Mesenchymal stem cell (in vitro differentiated cells and primary cell): ENCODE measurements at places on chromosomes 11 and 22.

DNA sequence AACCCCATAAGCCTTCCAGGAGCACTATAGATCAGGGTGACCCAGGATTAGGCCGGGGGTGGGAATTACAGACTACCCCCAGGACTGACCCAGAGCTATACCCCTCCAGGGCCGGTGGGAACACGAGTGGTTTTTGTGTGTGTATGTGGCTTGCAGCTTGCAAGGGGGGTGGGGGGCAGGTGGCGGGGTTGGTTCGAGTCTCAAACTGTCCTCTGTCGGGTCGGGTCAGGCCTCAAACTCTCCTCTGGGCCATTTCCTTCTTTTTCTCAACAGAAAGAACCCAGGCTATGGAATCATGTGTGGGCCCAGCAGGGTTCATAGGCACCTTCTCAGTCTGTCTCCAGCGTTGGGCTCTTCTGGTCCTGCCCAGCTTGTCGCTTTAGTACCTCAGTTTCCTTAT lies 58.4 kb downstream of the BCR start:
- no peak for DNase-seq

- DNase-seq = peak; percentile 68
Observed at GRCh38 chr22:39212721-39213376, 31.9 kb downstream of the PDGFB start.

DNA sequence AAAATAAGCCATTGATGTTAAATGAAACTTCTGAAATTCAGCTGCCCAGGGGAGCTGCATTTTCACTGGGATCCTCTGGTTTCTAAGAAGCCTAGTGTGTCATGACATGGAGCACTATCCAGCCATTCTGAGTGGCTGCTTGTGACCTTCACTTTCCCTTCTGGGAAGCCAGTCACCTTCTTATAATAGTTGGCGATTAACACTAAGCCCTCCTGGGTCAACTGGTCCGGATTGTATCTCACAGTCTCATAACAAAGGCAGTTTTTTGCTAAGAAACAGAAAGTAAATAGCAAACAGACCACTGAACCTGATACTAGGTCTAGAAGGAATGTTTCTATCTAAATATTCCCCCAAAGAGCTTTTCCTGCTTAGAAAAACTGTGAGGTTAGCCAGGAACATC lies 7.9 kb downstream of the CSRP3 start:
- peak; percentile 26 for DNase-seq

- DNase-seq = peak; percentile 65
Observed at GRCh38 chr11:64787526-64788320, 9.4 kb upstream of the SF1 start.

DNA sequence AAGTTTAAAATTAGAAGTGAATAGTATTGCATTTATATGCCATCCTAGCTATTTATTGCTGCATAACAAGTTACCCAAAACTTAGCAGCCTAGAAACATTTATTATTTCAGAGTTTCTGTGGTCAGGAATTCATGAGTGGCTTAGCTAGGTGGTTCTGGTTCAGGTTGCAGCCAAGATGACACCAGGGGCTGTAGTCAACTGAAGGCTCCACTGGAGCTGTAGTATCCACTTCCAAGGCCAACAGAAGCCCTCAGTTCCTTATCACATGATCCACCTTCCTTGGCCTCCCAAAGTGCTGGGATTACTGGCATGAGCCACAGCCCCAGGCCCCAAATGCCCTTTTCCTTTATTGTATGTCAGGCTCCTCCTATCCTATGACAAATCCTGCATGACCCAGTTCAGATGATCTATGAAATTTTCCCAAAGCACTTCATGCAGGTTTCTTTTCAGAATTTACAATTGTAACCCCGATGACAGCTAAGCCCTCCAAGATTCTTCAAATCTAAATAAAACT lies 6.1 kb upstream of the ALG8 start:
- no peak for DNase-seq

GRCh38 chr11:11842421-11843008 lies 743 bp downstream of the USP47 start:
- DNase-seq = peak; percentile 93

DNA sequence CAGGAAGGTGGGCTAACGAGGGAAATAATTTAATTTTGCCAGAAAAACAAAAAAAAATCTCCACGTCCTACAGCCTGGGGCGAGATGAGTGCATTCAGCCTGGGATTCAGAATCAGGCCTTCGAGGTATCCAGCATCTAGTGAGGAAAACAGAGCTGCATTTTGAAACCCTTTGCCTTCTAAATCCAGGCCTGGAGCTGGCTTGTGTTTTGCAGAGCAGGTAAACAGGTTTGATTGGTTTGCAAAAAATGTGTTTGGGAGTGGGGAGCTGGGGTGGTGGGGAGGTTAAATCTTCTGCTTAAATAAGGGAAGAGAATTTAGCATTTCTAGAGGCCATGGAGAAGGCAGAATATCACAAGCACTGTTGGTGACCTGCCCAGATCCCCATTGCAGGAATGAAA lies 29.7 kb upstream of the RASD2 start:
- DNase-seq = no peak

DNA sequence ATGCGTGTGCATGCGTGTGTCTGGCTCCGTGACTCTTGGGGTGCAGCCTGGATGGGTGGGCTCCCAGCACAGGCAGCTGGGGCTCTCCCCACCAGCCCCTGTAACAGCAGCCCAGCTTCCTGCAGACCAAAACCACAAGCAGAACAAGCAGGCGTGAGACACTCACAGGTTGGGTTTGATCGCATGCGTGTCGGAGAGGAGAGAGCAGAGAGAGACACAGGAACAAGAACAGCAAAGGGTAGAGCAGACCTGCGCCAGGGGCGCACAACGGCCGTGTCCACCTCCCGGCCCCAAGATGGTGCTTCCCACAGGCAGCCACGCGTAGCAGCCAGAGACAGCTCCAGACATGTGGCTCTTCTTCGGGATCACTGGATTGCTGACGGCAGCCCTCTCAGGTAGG lies at the start of gene CD6:
Gene CD6, plus strand, starts transcription at position 161 of the 400 bp plus-strand sequence. Its CDS starts 186 bp downstream, at position 347.
- no peak for DNase-seq

DNA sequence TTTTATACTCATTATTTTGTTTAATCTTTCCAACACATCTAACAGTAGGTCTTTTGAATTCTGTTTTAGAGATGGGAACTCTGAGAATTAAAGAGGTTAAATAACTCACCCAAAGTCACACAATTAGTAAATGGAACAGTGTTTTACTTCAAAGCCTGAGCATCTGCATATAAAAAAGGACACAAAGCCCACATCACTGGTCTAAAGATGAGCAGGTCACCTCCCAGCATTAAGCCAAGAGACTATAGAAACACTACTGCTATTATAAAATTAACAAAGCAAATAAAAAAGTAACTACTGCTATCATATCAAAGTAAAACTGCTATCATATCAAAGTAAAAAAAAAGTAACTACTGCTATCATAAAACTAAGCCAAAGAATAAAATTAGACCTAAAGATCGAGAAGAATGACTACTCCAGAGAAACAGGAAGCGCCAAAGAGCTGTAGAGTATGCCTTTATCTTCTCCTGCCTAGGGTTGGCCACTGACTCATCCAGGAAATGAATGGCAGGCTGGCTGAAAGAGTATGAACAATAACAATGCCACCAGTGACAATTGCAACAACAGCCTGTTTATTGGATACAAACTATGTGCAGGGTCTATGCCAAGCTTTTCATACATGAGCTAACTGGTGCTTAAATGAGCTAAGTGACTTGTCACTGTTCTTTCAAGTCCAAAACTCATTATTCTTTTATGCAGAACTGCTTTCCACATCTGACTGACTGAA lies 1153.0 kb upstream of the TENM4 start:
- peak; percentile 80 for DNase-seq

DNA sequence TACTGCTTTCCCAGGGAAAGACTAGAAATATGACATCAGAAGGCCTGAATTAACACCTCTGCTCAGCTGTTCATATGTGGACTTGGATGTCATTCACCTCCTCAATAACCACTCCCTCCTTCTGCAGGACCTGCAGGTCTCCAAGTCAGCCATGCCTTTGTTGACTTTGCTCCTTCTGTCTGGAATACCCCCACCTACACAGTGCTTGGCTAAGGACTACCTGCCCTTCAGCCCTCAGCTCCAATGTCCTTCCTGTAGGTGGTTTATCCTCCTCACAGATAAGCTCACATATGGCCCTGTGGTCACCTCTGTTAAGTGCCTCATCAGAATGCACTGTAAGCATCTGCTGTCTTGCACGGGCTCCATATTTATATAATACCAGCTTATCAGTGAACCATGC lies 26.4 kb upstream of the FAT3 start:
- DNase-seq = no peak

DNA sequence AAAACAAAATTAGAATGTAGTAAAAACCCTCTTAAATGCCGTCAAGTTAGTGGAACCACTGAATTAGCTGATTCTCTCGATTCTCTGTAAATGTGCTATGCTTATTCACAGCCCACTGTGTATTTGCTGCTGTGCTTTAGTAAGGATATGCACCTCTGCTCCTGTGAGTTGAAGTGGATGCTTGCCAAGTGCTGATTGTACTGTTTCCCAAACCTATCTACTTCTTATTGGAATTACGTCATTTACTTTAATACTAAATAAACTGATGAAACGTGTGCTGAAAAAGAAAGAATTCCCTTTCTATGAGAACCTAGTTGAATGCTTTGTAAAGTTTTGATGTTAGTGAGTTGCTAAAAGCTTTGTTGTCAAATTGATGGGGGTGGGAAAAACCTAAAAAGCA lies 158.4 kb downstream of the LRRC4C start:
- no peak for DNase-seq

DNA sequence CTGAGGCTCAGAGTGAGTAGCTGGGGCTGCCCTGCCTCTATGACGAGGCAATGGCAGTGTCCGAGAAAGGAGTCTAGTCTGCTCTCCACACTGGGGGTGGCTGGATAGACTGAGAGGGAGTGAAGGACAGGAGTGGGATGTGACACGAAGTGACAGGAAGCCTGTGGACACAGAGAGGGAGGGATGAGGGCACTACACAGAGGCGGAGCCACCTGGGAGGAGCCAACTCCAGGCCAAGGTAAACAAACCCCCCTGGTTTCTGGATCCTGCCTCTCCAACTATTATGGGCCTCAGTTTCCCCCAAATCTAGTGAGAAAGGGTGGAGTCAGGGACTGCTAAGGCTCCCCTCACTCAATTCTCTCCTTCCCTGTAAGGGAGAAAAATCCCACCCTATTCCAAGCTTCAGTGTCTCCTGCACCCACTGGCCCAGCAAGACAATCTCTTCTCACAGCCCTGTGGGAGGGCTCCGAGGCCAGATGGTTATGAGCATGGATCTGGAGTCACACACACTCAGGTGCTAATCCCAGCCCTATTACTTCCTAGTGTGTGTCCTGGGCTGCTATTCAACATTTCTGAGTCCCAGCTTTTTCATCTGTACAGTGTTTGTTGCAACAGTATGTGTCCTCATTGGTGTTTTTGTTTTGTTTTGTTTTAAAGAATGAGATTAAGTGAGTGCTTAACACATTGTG lies 24.9 kb downstream of the ASPHD2 start:
- no peak for DNase-seq

DNA sequence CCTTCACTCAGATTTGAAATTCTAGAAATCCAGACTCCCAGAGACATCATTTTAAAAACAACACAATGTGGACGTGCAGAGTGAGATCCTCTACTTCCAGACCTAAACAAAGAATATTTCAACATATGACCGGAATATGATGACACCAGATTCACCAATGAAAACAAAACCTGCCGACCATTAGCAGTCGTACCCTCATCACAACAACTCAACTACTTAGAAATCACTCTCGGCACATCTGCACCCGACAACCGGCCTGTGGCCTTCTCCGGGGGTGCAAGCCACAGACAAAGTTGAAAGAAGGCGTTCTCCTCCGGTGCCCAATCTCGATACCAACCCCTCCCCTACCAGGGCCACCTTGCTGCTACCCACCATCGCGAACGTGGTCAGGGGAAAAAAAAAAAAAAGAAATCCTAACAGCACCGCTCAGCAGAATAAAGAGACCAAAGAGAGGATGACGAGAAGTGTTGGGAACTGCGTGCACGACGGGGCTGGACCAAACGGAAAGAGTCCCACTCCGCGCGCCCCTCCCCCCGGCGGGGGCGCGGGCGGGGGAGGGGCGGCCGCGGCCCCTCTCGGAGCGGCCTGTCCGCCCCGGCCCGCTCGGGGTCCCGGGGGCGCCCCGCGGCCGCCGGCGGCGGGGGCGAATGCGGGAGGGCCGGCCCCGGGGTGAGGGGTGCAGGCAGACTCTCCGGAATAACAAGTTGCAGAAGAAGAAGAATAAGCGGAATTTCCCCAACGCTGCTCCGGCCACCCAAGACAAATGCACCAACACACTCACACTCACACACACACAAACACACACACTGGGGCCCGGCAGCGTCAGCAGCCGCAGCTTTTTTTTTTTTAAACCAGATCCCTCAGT lies 1.7 kb downstream of the PHF21A start:
- peak; percentile 91 for DNase-seq

- no peak for DNase-seq
Observed at GRCh38 chr11:623999-624704, 603 bp downstream of the CDHR5 start.

GRCh38 chr11:611001-611996 lies 4.5 kb downstream of the IRF7 start:
- no peak for DNase-seq

DNA sequence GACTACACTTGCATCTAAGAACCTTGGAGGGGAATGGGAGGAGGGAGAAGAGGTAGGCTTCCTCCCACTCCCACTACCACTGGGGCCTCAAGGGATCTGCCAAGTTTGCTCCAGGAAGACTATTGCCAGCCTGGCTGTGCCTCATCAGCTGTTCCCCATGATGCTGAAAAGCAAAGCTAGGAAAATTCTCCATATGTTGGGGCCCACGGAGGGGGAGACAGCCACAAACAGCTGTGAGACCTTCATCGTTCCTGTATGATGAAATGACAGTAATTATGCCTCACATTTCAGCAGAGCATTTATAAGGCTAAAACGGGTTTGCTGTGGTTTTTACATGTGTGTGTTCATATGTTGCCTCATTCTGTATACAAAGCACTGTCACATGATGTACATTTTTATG lies 6.7 kb downstream of the DSCAML1 start:
- DNase-seq = no peak

- DNase-seq = no peak
Observed at GRCh38 chr11:34348096-34348495, 9.7 kb downstream of the ABTB2 start.

GRCh38 chr11:7577291-7578190 lies 63.7 kb downstream of the PPFIBP2 start:
- peak; percentile 85 for DNase-seq

- no peak for DNase-seq
Observed at GRCh38 chr11:69644962-69645675, 4.2 kb downstream of the CCND1 start.

- DNase-seq = peak; percentile 71
Observed at GRCh38 chr11:67372993-67373647, at the start of gene CLCF1. TSS of gene CLCF1 (minus strand) at chr11:67373598. CDS start at chr11:67373539, 59 bp downstream.

GRCh38 chr11:102794382-102794781 lies 3.6 kb downstream of the MMP1 start:
- peak; percentile 67 for DNase-seq

DNA sequence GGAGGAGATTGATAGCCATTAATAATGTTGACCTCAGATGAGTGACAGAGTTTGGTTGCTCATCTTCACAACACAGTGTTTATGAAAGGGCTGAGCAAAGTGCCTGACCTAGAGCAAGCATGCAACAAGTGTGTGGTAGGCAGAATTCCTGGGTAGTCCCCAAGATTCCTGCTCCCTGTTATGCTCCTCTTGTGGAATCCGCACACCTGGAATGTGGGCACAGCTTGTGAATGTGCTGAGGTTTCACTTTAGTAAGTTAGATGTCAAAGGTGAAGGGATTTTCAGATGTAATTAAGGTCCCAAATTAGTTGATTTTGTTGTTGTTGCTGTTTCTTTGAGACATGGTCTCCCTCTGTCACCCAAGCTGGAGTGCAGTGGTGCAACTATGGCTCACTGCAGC lies 20.7 kb upstream of the SPON1 start:
- no peak for DNase-seq

GRCh38 chr11:102853956-102854355 lies 10.5 kb upstream of the MMP3 start:
- DNase-seq = no peak

- no peak for DNase-seq
Observed at GRCh38 chr11:76233196-76233921, 27.1 kb upstream of the WNT11 start.
